ENCODE measurements at places on chromosomes 1 and 21.
A peak's percentile ranks its signal among the peaks of the same experiment; 100 is the strongest.

GRCh38 chr1:196466166-196466565 lies 142.1 kb downstream of the KCNT2 start:
- DNase-seq, result no peak

DNA sequence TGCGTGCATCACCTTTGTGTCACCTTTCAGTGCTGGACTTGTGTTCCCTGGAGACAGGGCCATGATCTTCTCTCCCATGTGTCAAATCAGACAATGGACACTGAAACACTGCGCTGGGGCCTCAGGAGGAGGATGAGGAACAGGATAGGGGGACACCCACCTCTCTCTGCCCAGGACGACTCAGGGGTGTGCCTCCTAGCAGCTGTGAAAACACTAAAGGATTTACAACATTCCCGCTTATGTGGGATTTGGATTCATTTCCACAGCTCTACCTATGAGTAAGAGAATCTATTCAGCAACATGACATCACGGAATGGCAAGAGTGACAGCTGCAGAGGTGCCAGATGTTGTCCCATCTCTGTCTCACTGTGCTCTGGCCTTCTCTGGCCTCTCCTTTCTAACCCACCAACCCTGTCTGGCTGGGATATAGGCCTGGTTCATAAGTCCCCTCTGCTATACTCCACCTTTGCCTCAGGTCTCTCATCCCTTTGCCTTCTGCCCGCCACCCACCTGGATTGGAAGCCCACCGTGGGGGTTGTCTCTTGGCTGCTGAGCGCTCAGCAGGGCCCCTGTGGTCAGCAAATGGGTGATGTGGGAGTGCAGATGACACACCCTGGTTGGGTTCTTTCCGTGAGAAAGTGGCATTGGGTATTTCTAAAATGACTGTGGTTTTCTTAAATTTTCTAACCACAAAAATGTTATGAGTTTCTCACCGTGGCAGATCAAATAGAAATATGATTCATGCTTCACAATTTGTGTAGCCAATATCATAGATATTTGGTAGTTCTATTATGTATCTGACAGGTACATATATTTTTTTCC lies 47.1 kb upstream of the TLR5 start:
- no peak for DNase-seq

DNA sequence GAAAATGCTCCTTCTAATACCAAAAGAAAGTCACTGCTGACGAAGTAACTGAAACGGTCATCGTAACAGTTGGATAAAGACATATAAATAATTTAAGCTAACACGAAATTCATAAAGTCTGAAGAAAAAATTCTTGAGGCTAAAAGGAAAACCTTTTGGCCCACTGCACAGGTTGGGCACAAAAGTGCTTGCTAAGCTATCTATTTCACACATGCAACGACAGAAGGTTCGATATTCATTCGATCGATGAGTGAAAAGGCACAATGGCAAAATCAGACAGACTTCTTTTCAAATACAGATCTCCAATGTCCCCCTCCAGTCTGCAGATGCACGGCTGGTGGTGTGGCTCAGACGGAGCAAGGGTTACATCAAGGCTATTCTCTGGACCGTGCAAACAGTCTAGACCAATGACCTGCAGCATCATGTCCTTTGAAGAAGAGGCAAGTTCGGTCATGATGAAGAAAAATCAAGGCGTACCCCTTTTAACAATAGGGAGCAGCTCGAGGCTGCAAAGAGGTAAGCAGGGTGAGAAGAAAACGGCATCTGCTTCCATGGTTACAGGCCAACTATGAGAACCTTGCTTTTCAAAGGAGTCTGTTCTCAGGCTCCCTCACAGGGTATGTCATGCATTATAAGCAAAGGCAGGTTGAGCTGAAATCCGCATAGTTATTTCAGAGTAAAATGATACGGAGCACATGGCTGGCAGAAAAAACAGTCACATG lies 579.6 kb downstream of the USP25 start:
- no peak for DNase-seq

GRCh38 chr21:42849759-42850412 lies 29.5 kb downstream of the WDR4 start:
- no peak for DNase-seq

- peak; percentile 57 for DNase-seq
Measured at GRCh38 chr1:61097317-61097716, 15.0 kb downstream of the NFIA start.

GRCh38 chr1:184433956-184434502 lies 47.2 kb downstream of the C1orf21 start:
- DNase-seq, result no peak

GRCh38 chr1:29504196-29504595 lies 267.9 kb downstream of the PTPRU start:
- no peak for DNase-seq

DNA sequence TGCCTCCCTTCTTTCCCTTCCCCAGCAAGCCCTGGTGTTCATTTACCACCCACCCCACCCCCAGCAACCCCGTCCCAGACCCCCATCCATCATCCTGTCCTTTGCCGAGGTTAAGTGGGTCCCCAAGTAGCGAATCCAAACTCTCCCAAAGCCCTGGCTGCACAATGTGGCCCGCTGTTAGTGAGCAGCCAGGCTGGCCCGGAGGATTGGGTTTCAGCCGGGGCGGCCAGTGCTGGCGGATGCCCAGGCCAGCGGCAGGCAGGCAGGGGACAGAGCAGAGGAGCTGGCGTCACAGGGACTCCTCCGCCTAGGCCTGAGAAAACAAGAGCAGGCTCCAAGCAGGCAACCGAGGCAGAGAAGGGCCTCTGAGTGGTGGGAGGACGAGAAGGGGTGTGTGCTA lies 61.4 kb downstream of the EPHB2 start:
- DNase-seq, result no peak

GRCh38 chr1:247444571-247444970 lies 13.3 kb downstream of the OR2B11 start:
- no peak for DNase-seq

- no peak for DNase-seq
Measured at GRCh38 chr1:91783423-91784170, 102.4 kb downstream of the TGFBR3 start.

- peak; percentile 9 for DNase-seq
Measured at GRCh38 chr1:87120779-87121178, 206.3 kb downstream of the HS2ST1 start.

GRCh38 chr1:165063181-165063965 lies 293.1 kb downstream of the LMX1A start:
- no peak for DNase-seq

DNA sequence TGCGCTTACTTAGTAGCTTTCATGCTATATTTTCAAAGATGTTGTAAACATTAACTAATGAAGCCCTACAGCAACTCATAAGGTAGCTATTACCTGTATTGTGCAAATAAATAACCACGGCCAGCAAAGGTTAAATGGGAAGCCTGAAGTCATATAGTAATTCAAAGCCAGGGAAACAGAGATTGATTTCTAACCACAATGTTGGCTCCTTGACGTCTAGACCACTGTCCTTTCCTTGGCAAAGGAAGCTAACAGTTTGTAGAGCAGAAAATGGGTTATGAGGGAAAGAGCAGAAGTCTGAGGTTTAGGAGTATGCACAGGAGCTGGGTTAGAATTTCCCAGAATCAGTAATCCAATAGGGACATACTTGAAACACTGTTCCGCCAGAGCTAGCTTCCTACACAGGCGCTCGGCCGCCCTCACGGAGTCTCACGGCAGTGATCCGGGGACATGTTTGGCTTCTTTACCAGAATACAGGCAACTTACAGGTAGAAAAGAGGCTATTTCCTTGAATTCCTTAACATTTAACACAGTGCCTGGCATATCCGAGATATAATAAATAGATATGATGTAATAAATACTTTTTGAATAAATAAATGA lies 298.8 kb upstream of the LYPLAL1 start:
- no peak for DNase-seq

- no peak for DNase-seq
Measured at GRCh38 chr1:169102567-169102966, 3.9 kb upstream of the ATP1B1 start.

GRCh38 chr1:40711465-40712404 lies 20.2 kb downstream of the NFYC start:
- no peak for DNase-seq

DNA sequence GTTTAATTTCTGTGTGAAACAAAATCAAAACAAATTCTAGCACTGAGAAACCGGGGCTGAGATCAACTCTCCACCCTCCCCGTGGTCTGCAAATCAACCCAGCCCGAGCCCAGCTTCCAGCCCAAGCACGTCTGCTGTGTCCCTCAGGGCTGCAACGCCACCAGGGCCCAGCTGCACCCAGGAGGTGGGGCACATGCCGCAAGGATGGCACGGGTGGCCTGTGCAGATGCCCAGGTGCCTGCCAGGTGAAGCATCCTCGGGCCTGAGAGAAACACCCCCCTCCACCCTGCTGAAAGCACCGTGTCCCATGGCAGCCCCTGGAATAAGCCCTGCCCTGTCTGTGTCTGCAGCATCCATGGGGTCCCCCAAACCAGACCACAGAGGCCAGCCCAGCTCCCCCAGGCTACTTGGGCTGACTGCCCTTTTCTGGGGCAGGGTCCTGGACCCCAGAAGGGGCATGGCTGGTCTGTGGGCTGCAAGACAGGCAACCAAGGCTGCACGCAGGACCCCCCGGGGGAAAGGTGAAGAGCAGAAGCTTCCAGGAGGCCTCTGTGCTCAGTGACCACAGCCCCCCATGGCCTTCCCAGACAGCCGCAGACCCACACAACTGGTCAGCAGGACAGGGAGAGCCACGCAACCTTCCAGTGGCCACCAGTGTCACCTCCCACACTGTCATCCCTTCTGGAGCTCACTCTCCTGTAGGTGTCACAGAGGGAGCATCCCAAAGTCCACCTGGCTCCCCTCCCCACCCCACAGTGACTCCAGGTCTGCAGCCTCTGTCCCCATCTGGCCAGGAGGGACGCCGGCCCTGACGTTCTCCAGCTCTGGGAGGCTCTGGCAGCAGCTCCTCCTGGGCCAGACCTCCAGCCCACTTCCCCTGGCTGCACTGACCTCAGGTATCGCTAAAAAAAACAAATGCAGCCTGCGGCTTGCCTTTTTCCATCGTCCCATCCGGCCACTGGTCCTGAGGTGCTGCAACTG lies 7.7 kb downstream of the WNT9A start:
- DNase-seq, result no peak

DNA sequence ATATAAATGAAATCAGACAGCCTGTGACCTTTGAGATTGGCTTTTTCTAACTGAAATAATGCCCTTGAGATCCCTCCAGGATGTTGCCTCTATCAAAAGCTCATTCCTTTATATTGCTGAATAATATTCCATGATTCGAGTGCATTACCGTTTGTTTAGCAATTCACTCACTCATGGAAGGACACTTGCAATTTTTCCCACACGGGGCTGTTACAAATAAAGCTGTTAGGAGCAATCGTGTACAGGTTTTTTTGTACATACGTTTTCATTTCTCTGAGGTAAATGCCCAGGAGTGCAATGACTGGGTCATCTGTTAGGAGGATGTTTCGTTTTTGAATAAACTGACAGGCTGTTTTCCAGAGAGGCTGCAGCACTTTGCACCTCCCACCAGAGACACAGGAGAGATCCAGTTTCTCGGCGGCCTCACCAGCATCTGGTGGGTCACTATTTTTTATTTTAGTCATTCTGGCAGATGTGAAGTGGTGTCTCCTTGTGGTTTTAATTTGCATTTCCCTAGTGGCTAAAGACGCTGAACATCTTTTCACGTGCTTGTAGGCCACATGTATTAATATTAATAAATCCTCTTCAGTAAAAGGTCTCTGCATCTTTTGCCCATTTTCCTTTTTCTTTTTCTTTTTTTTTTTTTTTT lies 11.0 kb downstream of the PRDM15 start:
- no peak for DNase-seq

DNA sequence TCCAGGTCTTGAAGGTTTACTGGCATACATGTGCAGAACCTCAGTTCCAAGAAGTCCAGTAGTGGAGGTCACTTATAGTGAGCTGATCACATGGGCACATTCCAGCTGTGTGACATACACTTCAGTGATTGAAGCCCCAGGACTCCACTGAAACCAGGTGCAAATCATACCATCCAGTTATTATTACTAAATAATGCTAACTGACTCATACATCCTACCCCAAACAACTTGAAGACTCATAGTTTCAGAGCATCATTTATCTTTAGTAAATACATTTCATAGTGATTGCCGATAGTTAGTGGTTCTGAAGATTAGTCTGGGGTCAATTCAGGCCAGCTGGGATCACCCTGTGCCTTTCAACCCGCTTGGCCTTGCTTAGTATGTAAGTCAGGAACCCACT lies 137.9 kb upstream of the UBE2U start:
- no peak for DNase-seq

DNA sequence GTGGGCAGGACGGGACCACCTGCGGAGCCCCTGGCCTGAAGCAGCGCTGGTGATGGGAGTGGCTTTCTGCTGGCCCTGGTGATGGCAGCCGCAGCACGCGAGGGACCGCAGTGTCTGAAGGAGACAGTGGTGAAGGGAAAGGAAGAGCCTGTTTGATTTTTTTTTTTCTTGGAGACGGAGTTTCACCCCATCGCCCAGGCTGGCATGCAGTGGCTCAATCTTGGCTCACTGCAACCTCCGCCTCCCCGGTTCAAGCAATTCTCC lies 40.2 kb upstream of the TRAPPC10 start:
- no peak for DNase-seq

GRCh38 chr1:240242601-240243144 lies 151.0 kb downstream of the FMN2 start:
- DNase-seq, result no peak

DNA sequence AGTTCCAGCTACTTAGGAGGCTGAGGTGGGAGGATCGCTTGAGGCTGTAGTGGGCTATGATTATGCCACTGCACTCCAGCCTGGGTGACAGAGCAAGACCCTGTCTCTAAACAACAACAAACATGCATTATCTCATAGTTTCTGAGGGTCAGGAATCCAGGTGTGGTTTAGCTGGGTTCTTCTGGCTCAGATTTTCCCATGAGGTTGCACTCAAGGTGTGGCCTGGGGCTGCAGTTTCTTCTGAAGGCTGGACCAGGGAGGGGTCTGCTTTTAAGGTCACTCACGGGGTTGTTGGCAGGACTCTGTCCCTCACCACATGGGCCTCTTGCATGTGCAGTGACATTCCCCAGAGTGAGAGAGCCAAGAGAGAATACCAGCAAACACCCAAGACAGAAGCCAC lies 77.0 kb downstream of the EPHB2 start:
- no peak for DNase-seq

DNA sequence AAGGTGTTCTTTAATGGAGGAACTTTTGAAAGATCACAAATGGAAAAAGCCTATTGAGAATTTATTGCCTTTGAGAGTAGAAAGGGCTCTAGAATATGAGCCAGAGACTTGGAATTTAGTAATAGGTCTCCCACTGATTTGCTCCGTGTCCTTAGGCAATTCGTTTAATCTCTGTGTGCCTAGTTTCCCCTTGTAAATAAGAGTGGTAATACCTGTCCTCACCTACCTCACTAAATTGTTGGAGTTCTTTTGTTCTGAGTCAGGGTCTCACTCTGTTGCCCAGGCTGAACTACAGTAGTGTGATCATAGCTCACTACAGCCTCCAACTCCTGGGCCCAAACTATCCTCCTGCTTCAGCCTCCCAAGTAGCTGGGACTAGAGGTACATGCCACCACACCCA lies 15.0 kb upstream of the TEKT2 start:
- no peak for DNase-seq
